ENCODE measurements at places on chromosomes 7 and 10. TPM values are rescaled to one million over a fixed set of nuclear protein-coding genes. Genes with fewer than 3 reads are reported as not detected.
A peak's percentile ranks its signal among the peaks of the same experiment; 100 is the strongest.

- DNase-seq = no peak
- H3K4me3 ChIP-seq = no peak overlapping the region
- H3K27ac ChIP-seq = peak overlapping the region; percentile 43
- no peaks in the 10 kb centered on the region for H3K27me3 ChIP-seq
- H3K4me1 ChIP-seq = peaks cover 20% of the 10 kb centered on the region
- H3K36me3 ChIP-seq = peaks cover 23% of the 10 kb centered on the region
Observed at GRCh38 chr7:92973293-92973731, 136.9 kb upstream of the CDK6 start.

DNA sequence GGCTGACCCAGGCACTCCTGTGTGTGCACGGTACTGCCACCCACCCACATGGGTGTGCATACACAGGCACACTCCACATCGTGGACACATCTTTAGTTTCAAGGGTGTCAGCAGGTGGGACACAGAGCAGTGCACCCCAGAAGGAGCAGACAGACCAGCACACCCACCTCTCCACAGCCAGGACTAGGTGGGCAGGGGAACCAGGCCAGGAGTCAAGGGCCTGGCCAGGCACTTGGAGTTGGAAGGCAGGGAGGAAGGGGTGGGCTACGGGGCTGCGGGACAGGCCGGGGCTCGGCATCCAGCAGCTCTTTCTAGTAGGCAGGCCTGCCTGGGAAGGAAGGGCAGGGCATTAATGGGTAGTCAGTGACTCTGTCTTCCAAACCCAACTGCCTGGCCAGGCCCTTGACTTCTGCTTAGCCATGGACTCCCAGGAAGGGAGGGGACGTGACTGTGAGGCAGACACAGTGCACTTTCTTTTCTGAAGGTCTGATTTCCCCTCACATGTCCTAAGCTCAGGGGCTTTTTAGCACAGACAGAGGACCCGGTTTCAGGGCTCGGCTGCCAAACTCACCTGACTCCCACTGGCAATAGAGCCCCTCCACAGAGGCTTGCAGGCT is 14.6 kb downstream of the RASGEF1A start:
- H3K4me1 ChIP-seq = no peaks in the 10 kb centered on the region
- H3K27me3 ChIP-seq = peaks cover 2% of the 10 kb centered on the region
- DNase-seq = no peak
- no peaks in the 10 kb centered on the region for H3K36me3 ChIP-seq
- H3K27ac ChIP-seq = no peak overlapping the region

DNA sequence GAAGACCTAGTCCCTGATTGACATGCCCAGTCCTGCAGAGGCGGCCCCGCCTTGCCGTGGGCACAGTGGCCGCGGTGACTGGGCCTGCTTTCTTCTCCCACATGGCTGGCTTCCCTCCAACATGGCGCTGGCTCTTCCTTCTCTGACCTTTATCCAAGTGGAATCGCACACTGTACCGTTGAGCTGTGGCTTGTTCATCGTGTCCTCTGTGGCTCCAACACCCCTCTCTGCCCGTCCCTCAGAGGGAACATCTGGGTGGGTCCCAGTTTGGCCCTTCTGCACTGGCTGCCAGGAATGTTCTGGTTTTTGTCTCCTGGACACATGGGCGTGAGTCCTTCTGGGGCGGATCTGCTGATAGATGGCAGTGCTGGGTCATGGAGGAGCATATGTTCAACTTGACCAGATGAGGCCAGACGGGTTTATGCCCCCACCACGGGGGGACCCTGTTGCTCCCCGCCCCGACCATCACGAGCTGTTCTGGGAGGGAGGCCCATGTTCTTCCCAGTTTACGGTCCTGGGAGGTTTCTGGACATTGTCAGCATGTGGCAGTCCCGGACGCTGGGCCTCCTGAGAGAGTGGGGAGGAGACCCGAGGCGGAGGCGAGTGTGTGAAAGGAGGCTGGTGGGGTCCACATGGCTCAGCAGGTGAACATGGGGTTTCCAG is 63.5 kb downstream of the LHPP start:
- H3K27me3 ChIP-seq = no peaks in the 10 kb centered on the region
- H3K36me3 ChIP-seq = no peaks in the 10 kb centered on the region
- no peak overlapping the region for H3K27ac ChIP-seq

- no peaks in the 10 kb centered on the region for H3K36me3 ChIP-seq
- peaks cover 2% of the 10 kb centered on the region for H3K27me3 ChIP-seq
- DNase-seq = no peak
- no peak overlapping the region for H3K27ac ChIP-seq
Observed at GRCh38 chr7:139813151-139813550, 15.9 kb upstream of the TBXAS1 start.

- H3K4me1 ChIP-seq = no peaks in the 10 kb centered on the region
- H3K27ac ChIP-seq = no peak overlapping the region
- no peaks in the 10 kb centered on the region for H3K36me3 ChIP-seq
- no peaks in the 10 kb centered on the region for H3K27me3 ChIP-seq
- no peak for DNase-seq
Observed at GRCh38 chr7:15925608-15926007, 239.1 kb upstream of the MEOX2 start.

- peaks cover 16% of the 10 kb centered on the region for H3K27me3 ChIP-seq
- H3K27ac ChIP-seq = peak overlapping the region; percentile 93
- peaks cover 28% of the 10 kb centered on the region for H3K36me3 ChIP-seq
- peaks cover 15% of the 10 kb centered on the region for H3K4me1 ChIP-seq
Observed at GRCh38 chr10:101032637-101033224, 1.7 kb downstream of the SFXN3 start.

DNA sequence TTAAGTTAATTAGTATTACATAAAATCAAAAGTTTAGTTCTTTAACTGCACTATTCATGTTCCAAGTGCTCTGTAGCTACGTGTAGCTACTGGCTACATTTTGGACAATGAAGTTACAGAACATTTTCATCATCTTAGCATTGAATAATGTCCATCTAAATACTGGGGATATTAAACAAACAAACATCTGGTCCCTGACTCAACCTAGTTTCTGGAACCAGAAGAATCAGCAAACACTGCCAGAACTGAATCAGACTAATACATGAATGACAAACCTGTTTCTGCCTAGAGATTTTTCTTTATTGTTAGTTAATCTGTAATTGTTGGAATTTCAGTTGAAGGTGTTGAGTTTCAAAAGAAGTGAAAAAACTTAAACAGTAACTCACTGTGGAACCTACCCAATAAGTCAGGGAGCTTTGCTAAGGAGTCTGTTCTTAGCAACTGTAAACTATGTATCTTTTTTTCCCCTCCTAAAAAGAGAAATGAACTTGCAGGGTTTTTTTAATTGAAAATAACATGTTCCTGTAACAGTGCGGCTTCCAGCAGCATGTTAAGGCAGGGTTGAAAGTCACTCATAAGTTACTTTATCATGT is 58.3 kb downstream of the CDK13 start:
- no peaks in the 10 kb centered on the region for H3K4me1 ChIP-seq
- H3K27me3 ChIP-seq = no peaks in the 10 kb centered on the region
- no peak for DNase-seq
- peaks cover 32% of the 10 kb centered on the region for H3K36me3 ChIP-seq
- no peak overlapping the region for H3K27ac ChIP-seq

DNA sequence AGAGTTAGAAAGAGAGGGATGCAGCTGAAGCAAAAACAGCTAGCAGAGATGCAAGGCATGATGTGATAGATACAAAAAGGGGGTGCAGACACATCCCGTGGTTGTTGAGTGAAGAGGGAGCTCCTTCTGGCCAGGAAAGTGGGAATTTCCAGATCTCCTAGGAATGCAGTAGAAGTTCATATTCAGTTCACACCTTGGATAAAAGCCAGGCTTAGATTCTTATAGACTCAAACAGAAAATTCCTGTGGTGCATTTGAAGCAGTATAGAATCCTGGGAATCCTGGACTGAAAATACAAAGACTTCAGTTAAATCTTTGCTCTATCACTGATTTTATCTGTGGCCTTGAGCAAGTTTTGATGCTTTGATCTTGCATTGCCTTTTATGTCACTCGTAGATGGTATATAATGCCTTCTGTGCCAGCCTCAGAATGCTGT is 33.9 kb downstream of the SGPL1 start:
- H3K27ac ChIP-seq = peak overlapping the region; percentile 13
- DNase-seq = no peak
- no peaks in the 10 kb centered on the region for H3K27me3 ChIP-seq

GRCh38 chr7:42947521-42947920 is 15.3 kb downstream of the MRPL32 start:
- no peak overlapping the region for H3K27ac ChIP-seq
- peaks cover 15% of the 10 kb centered on the region for H3K4me1 ChIP-seq
- DNase-seq = no peak
- H3K36me3 ChIP-seq = no peaks in the 10 kb centered on the region

DNA sequence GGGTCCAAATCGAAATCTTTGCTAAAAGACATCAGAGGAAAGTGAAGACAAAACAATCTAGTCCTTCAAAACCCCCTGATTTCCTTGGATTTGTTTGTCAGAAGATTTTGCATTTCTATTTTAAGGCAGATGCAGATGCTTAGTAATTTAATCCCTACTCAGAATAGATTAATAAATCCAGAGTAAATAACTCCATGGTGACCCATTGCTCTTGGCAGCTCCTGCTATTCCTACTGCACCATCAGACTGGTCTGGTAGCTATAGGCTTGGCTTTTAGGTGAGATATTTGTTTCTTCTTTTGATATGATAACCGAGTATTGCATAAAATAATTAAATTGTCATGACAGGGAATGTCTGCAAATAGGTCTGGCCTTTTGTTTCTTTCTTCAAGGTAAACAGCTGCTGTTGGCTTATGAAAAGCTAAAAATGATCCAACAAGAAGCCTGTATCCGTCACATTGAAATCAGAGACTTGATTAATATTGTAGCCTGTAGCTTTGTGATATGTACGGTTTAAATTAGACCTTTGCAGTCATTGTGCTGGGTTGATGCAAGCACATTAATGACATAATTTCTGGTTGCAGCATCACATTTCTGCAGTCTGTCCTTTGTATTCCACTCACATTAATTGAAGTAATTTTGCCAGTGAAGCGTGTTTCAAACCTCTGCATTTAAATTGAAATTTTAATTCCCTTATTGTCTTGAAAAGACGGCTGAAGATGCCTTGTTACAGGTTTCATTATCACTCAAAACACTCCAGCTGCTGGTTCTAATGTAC is 40.7 kb downstream of the EXOC4 start:
- H3K4me1 ChIP-seq = peaks cover 4% of the 10 kb centered on the region
- DNase-seq = no peak
- no peaks in the 10 kb centered on the region for H3K27me3 ChIP-seq
- H3K27ac ChIP-seq = no peak overlapping the region

- peaks cover 11% of the 10 kb centered on the region for H3K27me3 ChIP-seq
- peaks cover 3% of the 10 kb centered on the region for H3K36me3 ChIP-seq
- no peak for DNase-seq
- peak overlapping the region; percentile 23 for H3K27ac ChIP-seq
- H3K4me3 ChIP-seq = peak overlapping the region; percentile 54
Observed at GRCh38 chr7:16422103-16422435, 731 bp upstream of the CRPPA start.

GRCh38 chr7:26159243-26159642 is 7.2 kb downstream of the NFE2L3 start:
- DNase-seq = no peak
- H3K27me3 ChIP-seq = no peaks in the 10 kb centered on the region

DNA sequence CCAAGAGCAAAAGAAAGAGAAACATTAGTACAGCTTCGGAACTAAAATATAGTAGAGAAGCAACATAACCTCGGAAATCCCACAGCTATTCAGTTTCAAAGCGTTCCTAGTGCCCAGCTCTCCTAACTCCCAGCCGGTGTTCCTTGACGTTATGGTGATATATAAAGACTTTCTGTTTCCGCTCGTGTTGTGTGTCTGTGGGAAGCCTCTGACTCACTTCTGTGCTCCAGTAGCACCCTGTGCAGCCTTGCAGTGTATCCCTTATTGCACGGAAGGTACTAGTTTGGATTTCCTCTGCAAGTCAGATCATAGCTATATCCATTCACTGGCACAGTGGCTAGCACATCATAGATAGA is 535 bp downstream of the ASAH2B start:
- H3K36me3 ChIP-seq = no peaks in the 10 kb centered on the region
- peak overlapping the region; percentile 98 for H3K4me3 ChIP-seq
- H3K27me3 ChIP-seq = peaks cover 27% of the 10 kb centered on the region
- peaks cover 16% of the 10 kb centered on the region for H3K4me1 ChIP-seq
- peak overlapping the region; percentile 63 for H3K27ac ChIP-seq

GRCh38 chr7:1548438-1548831 is 7.6 kb downstream of the TMEM184A start:
- no peak overlapping the region for H3K27ac ChIP-seq
- DNase-seq = no peak
- H3K27me3 ChIP-seq = no peaks in the 10 kb centered on the region
- no peak overlapping the region for H3K4me3 ChIP-seq

GRCh38 chr7:130667593-130668257 is 823 bp downstream of the COPG2 start:
- DNase-seq = no peak
- H3K4me3 ChIP-seq = peak overlapping the region; percentile 87
- H3K4me1 ChIP-seq = peaks cover 19% of the 10 kb centered on the region
- peaks cover 6% of the 10 kb centered on the region for H3K27me3 ChIP-seq

DNA sequence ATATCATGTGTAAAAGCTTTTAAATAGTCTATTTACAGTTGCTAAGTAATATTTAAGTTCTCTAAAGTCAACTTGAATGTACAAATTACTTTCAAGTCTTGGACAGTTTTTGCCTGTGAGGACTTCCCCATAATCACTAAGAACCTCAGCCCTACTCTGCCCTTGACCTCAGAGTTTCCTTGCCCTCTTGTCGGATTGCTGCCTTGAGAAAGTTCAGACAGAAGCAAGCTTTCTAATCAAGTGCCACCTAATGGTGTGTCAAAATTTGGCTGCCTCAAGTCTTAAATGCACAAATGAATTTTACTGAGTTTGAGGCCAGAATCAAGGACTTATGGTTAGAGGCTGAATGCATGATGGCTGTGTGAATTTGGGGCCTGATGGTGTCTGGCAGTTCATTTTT is 88.3 kb upstream of the KAT6B start:
- H3K4me1 ChIP-seq = peaks cover 21% of the 10 kb centered on the region
- peak overlapping the region; percentile 16 for H3K27ac ChIP-seq
- no peaks in the 10 kb centered on the region for H3K36me3 ChIP-seq
- no peaks in the 10 kb centered on the region for H3K27me3 ChIP-seq
- no peak overlapping the region for H3K4me3 ChIP-seq

LRGUK gene
- total RNA-seq = 0.11 TPM

DCLRE1C gene
- 21.0 TPM for total RNA-seq

POU6F2 gene
- total RNA-seq = 0.27 TPM

VSTM4 gene
- 0.57 TPM for total RNA-seq

BEND7 gene
- total RNA-seq = not detected

H2BK1 gene
- total RNA-seq = not detected

GHRHR gene
- total RNA-seq = not detected

ZEB1 gene
- 68.6 TPM for total RNA-seq

LIPJ gene
- not detected for total RNA-seq

FKBP6 gene
- not detected for total RNA-seq

SFRP4 gene
- not detected for total RNA-seq

SPDYE2 gene
- not detected for total RNA-seq
